A549 treated with GW870086 at 1 μM for 4 hours (cell line): ENCODE measurements at places on chromosomes 11 and 22. TPM values are rescaled to one million over a fixed set of nuclear protein-coding genes. Genes with fewer than 3 reads are reported as not detected.

The RFPL3 gene
- total RNA-seq: not detected in 5 replicates

The TNNT3 gene
- 0.13 to 0.16 TPM (median 0.14 TPM) in 3 of 5 replicates, not detected in the others for total RNA-seq

The CLCF1 gene
- total RNA-seq: 49.7 to 54.8 TPM (median 52.5 TPM) in 5 replicates

The GAL3ST3 gene
- total RNA-seq: not detected in 5 replicates

The CWC15 gene
- total RNA-seq: 28.7 to 33.7 TPM (median 29.9 TPM) in 5 replicates

The TMEM45B gene
- total RNA-seq: 0.13 to 0.17 TPM (median 0.16 TPM) in 3 of 5 replicates, not detected in the others

The PGM2L1 gene
- total RNA-seq: 10.4 to 21.2 TPM (median 17.5 TPM) in 5 replicates

The GPR83 gene
- 0.05 to 0.09 TPM (median 0.06 TPM) in 3 of 5 replicates, not detected in the others for total RNA-seq

The ANGPTL5 gene
- total RNA-seq: 0.09 to 0.16 TPM in 2 of 5 replicates, not detected in the others

The MIOX gene
- total RNA-seq: 0.09 TPM in 1 of 5 replicates, not detected in the others

The CARD18 gene
- not detected in 5 replicates for total RNA-seq

The CDC45 gene
- 24.0 to 27.8 TPM (median 26.5 TPM) in 5 replicates for total RNA-seq

The CLDN5 gene
- not detected in 5 replicates for total RNA-seq

The GNAZ gene
- total RNA-seq: 1.9 to 3.0 TPM (median 2.5 TPM) in 5 replicates

The LDHAL6A gene
- total RNA-seq: not detected in 5 replicates

The PLAAT2 gene
- 0.51 to 1.3 TPM (median 0.89 TPM) in 5 replicates for total RNA-seq

The MRGPRF gene
- 0.06 to 0.09 TPM (median 0.08 TPM) in 3 of 5 replicates, not detected in the others for total RNA-seq

The MS4A6A gene
- total RNA-seq: not detected in 5 replicates

The OR52I2 gene
- not detected in 5 replicates for total RNA-seq

The PRG3 gene
- not detected in 5 replicates for total RNA-seq

The UCP3 gene
- total RNA-seq: 0.97 to 3.0 TPM (median 1.4 TPM) in 5 replicates

The OVOL1 gene
- total RNA-seq: 0.05 to 0.09 TPM (median 0.08 TPM) in 3 of 5 replicates, not detected in the others

The OR8D2 gene
- total RNA-seq: not detected in 5 replicates

The CAPN5 gene
- 8.0 to 12.6 TPM (median 11.6 TPM) in 5 replicates for total RNA-seq

The PNPLA5 gene
- not detected in 5 replicates for total RNA-seq

The C11orf42 gene
- total RNA-seq: not detected in 5 replicates

The ELFN2 gene
- total RNA-seq: 5.9 to 8.8 TPM (median 7.0 TPM) in 5 replicates

The P2RY6 gene
- total RNA-seq: 5.8 to 10.4 TPM (median 8.9 TPM) in 5 replicates

The APOA4 gene
- 0.08 TPM in 1 of 5 replicates, not detected in the others for total RNA-seq

The OR5B21 gene
- not detected in 5 replicates for total RNA-seq

The MS4A3 gene
- total RNA-seq: not detected in 5 replicates

The POU2F3 gene
- not detected in 5 replicates for total RNA-seq

The TEX54 gene
- total RNA-seq: not detected in 5 replicates

The C11orf16 gene
- total RNA-seq: not detected in 5 replicates

The OR51B2 gene
- total RNA-seq: not detected in 5 replicates

The NLRP10 gene
- not detected in 5 replicates for total RNA-seq

The ARHGAP1 gene
- total RNA-seq: 54.6 to 62.8 TPM (median 57.6 TPM) in 5 replicates

The TTC38 gene
- total RNA-seq: 10.3 to 16.4 TPM (median 12.4 TPM) in 5 replicates

The CLNS1A gene
- 144 to 169 TPM (median 147 TPM) in 5 replicates for total RNA-seq

The ALDH3B1 gene
- 115 to 137 TPM (median 130 TPM) in 5 replicates for total RNA-seq

The CASP12 gene
- total RNA-seq: not detected in 5 replicates

The NUCB2 gene
- total RNA-seq: 27.7 to 34.5 TPM (median 34.3 TPM) in 5 replicates

The UVRAG gene
- 9.5 to 10.9 TPM (median 10.3 TPM) in 5 replicates for total RNA-seq
